Stomach (tissue), 19 donors: ENCODE measurements at places on chromosomes 11 and 22. TPM values are rescaled to one million over a fixed set of nuclear protein-coding genes. Genes with fewer than 3 reads are reported as not detected.

GRCh38 chr11:111457731-111458368 is 54.3 kb downstream of the BTG4 start:
- no peak for DNase-seq

- peak; percentile 36 for DNase-seq
Measured at GRCh38 chr11:66324664-66325063, 7.8 kb upstream of the CD248 start.

DNA sequence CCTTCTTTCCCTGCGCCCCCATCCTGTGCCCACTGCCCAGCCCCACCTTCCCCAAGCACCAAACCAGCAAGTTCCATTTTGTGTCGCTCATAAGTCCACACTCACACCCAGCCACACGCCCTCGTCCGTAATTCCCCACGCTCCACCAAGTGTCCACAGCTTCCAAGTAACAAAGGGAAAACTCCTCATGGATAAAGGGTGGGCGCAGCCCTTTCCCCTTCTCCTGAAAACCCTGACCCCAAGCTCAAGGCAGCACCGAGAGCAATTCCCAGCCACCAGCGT is 458 bp downstream of the FXYD6 start:
- DNase-seq = peak; percentile 46

DNA sequence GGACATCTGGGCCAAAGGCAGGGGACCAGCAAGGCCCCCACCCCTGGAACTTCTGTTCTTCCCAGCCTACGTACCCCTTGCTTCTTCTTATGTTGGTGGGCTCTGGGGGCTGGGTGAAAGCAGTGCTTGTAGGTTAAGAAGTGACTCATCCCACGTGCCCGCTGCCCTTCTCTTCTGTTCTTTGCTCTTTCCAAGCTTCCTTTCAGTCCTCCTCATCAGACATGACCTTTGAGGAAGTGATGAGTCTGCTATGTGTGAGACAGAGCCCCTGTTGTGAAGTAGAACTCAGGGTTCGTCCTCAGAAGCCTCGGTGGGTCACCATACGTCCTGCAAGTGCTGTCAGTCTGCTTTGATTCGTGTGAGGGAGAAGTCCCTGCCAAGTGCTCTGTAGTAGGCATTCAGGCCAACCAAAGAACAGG is 12.7 kb downstream of the MED15 start:
- DNase-seq = no peak

Gene TNNT3
- 7.2 TPM for total RNA-seq

DNA sequence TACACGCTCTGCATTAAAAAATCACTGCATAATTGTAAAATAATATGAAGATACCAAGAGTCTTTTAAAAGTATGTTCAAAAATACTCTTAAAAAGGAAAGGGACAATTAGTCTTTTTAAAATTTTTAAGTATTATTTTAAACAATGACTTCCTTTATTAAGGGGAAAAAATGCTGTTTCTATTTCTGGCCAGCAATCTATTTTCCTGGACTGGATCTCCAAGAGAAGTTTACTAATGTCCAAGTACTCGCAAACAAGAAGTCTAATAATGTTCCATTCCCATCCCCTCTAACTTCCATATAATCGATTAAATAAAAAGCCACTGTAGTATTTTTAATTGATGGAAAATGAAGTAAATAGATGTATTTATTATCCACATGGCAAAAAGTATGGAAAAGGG is 123.7 kb downstream of the MPPED2 start:
- DNase-seq = no peak

Gene HEPHL1
- not detected for total RNA-seq

- peak; percentile 83 for DNase-seq
Measured at GRCh38 chr11:113305440-113306336, 8.7 kb upstream of the TTC12 start.

- DNase-seq = no peak
Measured at GRCh38 chr11:18567081-18567480, 21.5 kb downstream of the UEVLD start.

DNA sequence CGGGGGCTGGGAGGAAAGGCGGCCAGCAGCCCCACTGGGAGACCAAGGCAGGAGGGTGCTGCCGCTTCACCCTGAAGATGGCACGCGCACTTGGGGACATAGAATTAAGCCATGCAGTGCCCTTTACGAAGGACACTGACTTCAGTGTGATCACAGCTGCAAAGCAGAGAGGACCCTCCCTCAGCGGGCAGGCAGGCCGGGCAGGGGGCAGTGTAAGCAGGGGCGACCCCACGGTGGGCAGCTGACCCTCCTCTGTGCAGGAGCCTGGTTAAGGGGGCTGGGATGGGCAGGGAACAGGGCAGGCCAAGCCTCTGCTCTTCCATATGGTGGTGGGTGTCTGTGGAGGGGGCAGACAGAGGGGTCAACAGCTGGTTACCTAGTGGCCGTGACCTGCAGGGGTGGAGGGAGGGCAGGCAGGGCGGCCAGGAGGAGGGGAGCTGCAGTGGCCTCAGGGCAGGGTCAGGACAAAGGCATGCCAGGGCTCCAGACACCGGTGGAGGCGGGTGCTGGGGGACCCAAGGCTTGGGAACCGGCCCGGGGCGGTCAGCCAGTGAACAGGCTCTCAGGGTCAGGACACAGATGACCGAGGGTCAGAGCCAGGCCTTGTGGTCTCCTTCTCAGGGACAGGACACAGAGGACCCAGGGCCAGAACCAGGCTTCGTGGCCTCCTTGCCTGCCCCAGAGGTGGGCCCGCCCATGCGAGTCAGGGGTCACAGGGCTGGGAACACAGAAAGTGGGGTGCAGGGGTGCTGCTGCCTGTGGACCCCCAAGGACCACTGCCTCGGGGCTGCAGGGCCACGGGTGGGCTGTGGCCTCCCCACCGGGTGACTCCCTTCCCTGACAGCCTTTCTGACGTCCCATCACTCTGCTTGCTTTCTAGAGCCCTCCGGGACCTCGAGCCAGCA is 7.2 kb downstream of the LMNTD2 start:
- DNase-seq = no peak

- DNase-seq = no peak
Measured at GRCh38 chr11:122778148-122778547, 60.2 kb upstream of the CRTAM start.

GRCh38 chr22:44378380-44378779 is 65.6 kb upstream of the SHISAL1 start:
- DNase-seq = no peak

Gene USP2
- total RNA-seq = 3.5 TPM

Gene SLC17A6
- not detected for total RNA-seq

Gene TOMT
- total RNA-seq = not detected

Gene UPB1
- not detected for total RNA-seq

DNA sequence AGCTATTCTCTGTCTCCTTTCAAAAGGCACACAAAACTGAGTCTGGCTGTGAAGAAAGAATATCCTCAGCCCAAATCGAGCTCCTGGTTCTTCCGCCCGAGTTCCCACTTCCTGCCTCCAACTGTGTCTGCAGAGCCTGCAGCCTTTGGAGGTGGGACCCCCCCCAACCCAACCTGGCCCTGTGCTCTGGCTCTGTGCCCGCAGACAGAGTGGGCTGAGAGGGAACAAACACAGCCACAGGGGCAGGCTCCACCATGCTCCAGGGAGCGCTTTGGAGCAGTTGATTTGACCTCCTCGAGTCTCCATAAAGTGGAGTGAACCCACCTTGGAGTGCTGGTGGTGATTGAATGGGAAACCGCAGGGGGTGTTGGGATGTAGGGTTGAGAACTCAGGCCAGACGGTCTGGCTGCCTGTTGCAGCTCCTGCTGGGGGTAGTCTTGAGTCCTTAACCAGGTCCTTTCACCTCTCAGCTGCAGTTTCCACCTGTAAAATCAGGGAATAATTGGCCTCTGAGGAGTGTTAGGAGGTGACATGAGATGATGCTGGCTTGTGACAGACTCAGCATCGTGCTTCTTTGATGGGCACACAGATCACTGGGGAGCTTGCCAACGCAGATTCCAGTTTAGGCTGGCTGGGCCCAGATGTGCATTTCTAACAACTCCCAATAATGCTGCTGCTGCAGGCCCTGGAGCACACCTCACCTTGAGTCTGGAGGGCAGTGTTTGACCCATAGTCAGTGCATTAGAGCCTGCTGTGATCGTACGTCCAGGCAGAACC is 11.4 kb downstream of the DAGLA start:
- no peak for DNase-seq

- DNase-seq = no peak
Measured at GRCh38 chr11:96254854-96255253, 88.1 kb downstream of the MAML2 start.

- no peak for DNase-seq
Measured at GRCh38 chr11:121063728-121064127, 37.3 kb upstream of the TECTA start.

DNA sequence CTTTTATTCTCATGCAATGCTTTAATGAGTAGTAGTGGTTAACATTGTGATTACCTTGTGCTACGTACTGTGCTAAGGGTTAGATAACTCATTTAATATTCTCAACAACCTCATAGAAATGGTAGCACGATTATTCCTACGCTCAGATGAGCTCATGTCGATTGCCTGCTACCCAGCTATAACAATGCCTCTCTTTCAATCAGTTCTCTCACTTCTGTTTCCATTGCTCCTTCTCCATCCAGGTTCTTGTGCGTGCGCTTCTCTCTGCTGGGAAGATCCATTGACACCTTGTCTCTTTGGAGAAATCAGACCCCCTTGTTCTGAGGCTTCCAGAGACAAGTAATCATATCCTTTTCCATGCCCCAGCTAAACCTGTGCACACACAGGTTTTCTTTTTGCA is 120.8 kb downstream of the NECTIN1 start:
- DNase-seq = no peak

DNA sequence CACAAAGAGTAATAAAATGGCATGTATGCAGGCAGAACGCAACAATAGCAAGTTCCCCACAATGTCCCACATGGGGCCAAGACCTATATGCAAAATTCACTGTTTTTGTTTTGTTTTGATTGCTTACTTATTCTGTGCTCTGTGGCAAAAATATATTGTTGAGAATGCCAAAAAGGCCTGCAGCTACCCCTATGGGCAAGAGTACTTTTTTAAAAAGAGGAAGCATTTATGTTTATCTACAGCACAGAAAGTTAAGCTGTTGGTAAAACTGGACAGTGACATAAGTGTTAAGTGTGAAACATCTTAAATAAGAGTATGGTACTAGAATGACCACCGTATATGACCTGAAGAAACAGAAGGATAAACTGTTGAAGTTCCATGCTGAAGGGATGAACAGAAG is 301.9 kb upstream of the ZC3H12C start:
- no peak for DNase-seq

DNA sequence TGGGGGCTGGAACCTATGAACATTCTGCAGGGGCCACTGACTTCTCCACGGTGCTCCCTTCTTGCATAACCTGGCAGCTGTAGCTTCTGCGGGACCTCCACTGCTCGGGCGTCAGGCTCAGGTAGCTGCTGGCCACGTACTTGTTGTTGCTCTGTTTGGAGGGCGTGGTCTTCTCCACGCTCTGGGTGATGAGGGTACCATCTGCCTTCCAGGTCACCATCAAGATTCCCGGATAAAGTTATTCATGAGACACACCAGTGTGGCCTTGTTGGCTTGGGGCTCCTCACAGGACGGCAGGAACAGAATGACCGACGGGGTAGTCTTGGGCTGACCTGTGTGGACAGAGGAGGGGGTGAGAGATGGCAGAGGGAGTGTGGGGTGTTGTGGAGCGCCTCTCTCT is 6.5 kb upstream of the DRICH1 start:
- DNase-seq = no peak

GRCh38 chr11:119505071-119505470 is 82.1 kb upstream of the THY1 start:
- no peak for DNase-seq

Gene CHRM1
- total RNA-seq = 4.3 TPM

DNA sequence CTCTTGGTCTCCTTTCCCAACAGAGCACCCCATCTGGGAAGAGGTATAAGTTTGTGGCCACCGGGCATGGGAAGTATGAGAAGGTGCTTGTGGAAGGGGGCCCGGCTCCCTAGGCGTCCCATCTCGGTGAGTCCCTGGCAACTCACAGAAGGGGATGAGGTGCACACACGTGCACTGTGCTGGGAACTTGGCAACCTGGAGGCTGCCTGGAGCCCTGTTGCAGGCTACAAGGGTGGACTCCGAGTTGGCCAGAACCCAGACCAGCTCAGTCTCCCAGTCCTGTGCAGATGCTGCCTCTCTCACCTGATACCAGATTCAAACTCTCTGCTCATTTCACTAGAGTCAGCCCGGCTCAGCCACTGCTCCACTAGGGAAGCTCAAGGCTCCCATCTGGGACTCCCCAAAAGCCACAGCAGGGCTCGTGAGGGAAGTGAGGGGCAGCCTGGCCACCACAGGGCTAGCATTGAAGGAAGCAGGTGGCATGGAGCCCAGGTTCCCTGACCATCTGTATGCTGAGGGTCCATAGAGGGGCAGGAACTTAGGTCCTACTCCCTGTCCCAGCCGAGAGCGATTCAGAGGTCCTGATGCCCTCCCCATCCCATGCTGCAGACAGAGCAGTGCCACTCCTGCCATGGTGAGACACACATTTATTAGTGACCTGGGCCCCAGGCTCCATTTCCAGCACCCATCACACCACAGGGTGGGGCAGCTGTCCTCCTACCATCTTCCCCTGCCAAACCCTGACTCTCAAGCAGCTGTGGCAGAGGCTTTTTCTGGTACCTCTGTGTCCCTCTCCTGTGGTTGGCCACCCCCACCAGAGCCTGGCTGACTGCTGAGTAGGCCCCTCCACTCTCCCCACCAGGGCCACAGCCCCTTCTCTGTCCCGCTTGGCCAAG is 4.0 kb downstream of the PRR33 start:
- DNase-seq = peak; percentile 5

DNA sequence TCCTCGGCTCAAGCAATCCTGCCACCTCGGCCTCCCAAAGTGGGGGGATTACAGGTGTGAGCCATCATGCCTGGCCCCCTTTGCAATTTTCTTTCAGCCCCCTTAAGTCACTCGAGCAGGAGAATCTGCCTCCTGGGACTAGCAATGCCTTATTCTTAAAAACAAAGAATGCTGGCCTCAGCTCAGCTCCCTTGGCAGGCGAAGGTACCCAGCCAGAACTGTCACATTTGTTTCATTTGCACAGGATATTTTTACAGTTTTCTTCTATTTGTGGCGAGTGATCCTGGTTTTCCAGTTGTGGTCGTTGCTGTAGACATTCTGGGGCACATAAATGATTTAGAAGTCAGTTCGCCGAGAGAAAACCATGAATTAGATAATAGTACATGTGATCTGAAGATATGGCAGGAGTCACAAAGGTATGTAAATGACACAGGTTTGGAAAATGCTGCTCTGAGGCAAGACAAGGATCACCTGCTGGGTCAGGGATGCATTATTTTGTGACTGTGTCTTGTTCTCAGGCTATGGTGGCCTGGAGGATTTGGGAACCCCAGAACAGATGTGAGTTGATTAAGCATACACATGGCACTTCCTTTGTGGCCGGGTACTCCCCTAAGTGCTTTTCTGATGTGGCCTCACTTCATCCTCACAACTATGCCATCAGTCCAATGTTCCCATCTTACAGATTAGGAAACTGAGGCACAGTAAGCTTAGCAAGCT is 51.2 kb upstream of the SLC22A12 start:
- no peak for DNase-seq

GRCh38 chr11:14519597-14519916 is 629 bp downstream of the PSMA1 start:
- no peak for DNase-seq

DNA sequence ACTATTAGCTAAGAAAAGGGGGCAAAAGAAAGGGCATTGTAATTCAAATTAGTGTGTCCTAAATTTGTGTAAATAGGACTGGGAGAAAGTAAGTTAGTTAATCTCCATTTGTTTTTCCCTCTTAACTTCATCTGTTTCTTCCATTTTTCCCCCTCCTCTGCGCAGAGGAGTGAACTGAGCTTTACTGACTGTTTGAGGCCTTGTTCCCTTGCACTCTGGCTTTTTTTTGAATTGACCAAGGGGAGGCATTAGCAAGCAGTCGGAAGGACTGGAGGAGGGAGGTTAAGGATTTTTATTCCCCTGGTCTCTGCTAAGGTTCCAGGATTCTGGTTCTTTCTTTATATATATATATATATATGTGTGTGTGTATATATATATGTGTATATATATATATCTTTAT is 15.2 kb upstream of the FANCF start:
- no peak for DNase-seq

Gene CTSW
- not detected for total RNA-seq

Gene GGTLC2
- not detected for total RNA-seq
